ENCODE measurements at places on chromosomes 1 and 21.

DNA sequence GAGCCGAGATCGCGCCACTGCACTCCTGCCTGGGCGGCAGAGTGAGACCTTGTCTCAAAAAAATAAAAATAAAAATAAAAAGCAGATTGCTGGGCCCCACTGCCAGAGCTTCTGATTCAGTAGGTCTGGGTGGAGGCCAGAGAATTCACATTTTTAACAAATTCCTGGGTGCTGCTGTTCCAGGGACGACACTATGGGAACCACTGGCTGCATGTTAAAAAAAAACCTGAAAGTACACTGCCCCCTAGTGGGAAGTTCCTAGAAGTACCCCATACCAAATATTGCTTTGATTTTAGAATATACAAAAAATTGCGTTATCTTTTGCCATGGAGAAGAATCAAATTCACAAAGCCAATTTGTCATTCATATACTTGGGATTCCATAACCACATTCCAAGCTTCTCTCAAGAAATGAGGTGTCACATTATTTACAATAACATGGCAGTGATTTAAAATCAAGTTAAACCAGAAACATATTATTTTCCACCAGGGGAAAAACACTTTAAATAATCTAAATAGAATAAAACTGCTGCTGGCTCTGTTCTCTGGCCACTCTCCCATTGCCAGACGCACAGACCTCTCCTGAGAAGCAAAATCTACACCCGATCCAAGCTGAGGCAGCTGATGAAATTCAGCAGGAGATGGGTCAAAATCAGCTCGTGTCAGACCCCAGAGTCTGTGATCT lies 27.4 kb downstream of the SYF2 start:
- no peak for DNase-seq

- no peak for DNase-seq
Measured at GRCh38 chr1:225844236-225845061, 34.5 kb downstream of the EPHX1 start.

DNA sequence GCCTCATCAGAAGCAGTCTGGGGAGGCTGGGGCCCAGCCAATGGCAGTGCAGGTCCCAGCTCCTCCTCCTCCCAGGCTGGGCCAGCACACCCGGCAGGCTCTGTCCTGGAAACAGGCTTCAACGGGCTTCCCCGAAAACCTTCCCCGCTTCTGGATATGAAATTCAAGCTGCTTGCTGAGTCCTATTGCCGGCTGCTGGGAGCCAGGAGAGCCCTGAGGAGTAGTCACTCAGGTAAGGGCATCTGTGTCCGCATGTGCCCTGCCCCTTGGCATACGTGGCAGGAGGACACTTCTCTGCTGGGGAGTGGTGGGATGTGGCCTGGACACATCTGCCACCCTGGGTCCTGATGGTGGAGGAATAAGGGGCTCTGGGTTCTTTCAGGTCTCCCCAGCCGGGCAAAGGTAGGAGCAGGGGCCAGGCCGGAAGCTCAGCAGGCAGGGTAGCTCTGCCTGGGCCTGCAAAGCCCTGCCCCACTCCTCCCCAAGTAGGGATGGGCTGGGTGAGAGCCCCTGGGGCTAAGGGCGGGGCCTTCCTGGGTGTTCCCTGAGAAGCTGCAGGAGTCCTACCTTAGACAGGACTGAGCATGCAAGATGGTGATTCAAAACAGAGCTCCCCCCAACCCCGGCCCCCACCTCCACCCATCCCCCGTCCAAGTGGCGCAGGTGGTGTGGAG lies at the start of gene GJB5:
TSS of gene GJB5 (plus strand) at position 84 of the 674 bp plus-strand sequence. CDS start 2,284 bp downstream, outside the sequence.
- DNase-seq = no peak

DNA sequence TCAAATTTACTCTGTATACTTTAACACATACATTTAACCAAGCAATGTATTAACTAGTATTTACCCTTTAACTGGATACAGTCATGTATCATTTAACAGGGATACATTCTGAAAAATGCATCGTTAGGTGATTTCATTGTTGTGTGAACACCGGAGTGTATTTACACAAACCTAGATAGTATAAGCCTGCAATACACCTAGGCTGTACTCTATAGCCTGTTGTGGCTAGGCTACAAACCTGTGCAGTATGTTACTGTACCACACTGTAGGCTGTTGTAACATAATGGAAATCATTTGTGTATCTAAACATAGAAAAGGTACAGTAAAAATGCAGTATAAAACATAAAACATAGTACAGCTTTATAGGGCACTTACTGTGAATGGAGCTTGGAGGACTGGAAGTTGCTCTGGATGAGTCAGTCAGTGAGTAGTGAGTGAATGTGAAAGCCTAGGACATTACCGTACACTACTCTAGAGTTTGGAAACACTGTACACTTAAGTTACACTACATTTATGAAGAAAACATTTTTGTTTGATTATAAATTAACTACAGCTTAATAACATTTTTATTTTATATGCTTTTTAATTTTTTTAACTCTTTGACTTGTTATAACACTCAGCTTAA lies 21.3 kb downstream of the RGS4 start:
- DNase-seq = no peak

- DNase-seq = peak; percentile 71
Measured at GRCh38 chr21:35026617-35027562, 22.2 kb downstream of the RUNX1 start.

Measured in T-helper 17 cell (primary cell).